RWPE2 (cell line): ENCODE measurements at places on chromosomes 16 and 17.

DNA sequence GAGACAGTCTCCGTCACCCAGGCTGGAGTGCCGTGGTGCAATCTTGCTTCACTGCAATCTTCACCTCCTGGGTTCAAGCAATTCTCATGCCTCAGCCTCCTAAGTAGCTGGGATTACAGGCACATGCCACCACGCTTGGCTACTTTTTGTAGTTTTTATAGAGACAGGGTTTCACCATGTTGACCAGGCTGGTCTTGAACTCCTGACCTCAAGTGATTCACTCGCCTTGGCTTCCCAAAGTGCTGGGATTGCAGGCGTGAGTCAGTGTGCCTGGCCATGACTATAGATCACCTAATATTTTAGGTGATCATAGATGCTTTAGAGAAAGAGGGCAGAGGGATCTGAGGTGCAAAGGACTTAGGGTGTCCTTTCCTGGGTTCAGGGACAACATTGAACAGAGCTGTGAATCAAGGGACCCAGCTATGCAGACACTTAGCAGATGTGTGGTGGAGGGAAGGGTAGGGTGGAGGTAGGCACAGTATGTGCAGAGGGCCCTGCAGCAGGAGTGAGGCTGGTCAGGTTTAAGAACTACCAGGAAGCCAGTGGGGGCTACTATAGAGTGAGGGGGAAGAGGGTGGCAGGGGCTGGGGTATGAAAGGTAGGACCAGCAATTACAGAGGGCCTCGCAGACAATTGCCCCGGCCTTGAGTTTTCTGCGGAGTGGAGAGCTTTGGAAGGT, 116.5 kb downstream of the CMIP start:
- DNase-seq = no peak
- H3K4me1 ChIP-seq = peaks cover 27% of the 10 kb centered on the region
- H3K27ac ChIP-seq = peak overlapping the region; percentile 9
- peaks cover 4% of the 10 kb centered on the region for H3K36me3 ChIP-seq

GRCh38 chr16:4273858-4274311, 1.1 kb upstream of the TFAP4 start:
- H3K4me1 ChIP-seq = no peaks in the 10 kb centered on the region
- no peak for DNase-seq
- H3K36me3 ChIP-seq = no peaks in the 10 kb centered on the region

DNA sequence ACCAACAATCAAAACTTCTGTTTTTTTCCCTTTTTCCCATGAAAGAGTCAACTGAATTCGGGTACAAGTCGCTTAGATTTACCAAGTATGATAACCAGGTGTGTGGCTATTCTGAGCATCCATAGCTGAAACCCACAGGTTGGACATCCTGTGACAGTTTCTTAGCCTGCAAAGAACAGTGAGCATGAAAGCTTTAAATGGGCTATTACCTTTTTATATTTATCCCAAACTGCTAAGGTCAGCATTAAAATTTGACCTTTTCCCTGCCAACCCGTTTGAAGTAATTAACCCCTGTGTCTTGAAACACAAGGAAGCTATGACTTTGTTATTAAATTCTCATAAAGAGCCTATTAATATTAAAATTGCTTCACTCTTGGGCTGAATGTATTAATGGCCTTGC, 1065.0 kb upstream of the RBFOX1 start:
- peaks cover 3% of the 10 kb centered on the region for H3K27me3 ChIP-seq
- H3K27ac ChIP-seq = no peak overlapping the region
- no peak for DNase-seq
- H3K36me3 ChIP-seq = no peaks in the 10 kb centered on the region
- no peak overlapping the region for H3K4me3 ChIP-seq

DNA sequence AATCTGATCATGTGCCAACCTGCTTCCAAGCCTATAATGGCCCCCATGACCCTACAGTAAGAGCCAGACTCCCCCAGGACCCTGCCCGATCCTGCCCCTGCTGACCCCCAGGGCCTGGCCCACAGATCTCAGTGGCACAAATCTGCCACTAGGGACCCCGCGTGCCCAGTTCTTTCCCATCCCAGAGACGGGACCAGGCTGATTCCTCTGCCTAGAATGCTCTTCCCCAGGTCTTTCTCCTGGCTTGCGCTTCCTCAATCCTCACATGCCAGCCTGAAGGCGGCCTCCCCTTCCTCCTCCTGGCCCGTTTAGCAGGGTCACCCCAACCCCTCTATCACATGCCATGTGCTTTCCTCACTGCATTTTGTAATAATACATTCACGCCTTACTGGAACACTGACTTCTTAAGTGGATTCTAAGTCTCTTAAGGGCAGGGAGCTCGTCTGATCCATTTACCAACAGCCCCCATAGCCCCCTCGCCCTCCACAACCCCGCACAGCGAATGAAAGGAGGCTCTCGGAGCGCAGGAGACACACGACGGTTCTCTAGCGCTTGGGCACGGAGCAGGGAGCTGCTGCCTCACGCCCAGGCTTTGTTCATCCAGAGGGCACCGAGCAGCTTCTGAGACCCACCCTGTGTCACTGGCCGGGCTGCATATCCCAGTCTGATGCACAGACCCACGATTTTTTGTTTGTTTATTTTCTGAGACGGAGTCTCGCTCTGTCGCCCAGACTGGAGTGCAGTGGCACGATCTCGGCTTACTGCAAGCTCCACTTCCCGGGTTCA, 1.2 kb downstream of the TRIM65 start:
- H3K4me3 ChIP-seq = peak overlapping the region; percentile 81
- no peaks in the 10 kb centered on the region for H3K27me3 ChIP-seq
- H3K27ac ChIP-seq = peak overlapping the region; percentile 76
- peaks cover 36% of the 10 kb centered on the region for H3K36me3 ChIP-seq
- peaks cover 9% of the 10 kb centered on the region for H3K4me1 ChIP-seq
- no peak for DNase-seq

DNA sequence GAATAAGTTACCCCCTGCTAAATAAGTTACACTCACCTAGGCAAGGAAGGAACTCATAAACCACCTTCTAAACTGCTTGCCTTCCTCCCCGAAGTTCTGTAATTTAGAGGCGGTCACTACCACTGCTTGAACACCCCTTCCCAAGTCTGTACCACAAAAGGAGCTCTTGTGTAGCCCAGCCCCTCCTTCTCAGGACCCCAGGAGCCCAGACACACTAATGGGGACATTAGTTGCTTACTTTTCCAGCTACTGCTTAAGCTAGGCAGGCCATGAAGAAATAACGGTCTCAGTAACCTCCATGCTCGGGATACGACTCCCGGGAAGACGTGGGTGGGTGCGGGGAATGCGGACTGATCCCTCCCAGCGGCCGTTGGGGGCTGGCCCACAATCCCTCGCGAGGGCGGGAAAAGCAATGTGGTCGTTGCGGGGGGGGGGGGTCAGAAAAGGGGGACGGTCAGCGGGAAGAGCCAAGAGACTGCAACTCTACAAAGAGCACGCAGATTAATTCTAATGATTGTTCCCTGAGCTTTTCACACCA, at the start of gene TEX14:
TEX14 (minus strand) TSS at position 345 of the 538 bp plus-strand sequence. CDS start 40,044 bp downstream, outside the sequence.
- H3K36me3 ChIP-seq = peaks cover 20% of the 10 kb centered on the region
- no peak for DNase-seq
- H3K27me3 ChIP-seq = no peaks in the 10 kb centered on the region
- H3K27ac ChIP-seq = peak within 1 kb of the TSS; percentile 69
- peaks cover 12% of the 10 kb centered on the region for H3K4me1 ChIP-seq

DNA sequence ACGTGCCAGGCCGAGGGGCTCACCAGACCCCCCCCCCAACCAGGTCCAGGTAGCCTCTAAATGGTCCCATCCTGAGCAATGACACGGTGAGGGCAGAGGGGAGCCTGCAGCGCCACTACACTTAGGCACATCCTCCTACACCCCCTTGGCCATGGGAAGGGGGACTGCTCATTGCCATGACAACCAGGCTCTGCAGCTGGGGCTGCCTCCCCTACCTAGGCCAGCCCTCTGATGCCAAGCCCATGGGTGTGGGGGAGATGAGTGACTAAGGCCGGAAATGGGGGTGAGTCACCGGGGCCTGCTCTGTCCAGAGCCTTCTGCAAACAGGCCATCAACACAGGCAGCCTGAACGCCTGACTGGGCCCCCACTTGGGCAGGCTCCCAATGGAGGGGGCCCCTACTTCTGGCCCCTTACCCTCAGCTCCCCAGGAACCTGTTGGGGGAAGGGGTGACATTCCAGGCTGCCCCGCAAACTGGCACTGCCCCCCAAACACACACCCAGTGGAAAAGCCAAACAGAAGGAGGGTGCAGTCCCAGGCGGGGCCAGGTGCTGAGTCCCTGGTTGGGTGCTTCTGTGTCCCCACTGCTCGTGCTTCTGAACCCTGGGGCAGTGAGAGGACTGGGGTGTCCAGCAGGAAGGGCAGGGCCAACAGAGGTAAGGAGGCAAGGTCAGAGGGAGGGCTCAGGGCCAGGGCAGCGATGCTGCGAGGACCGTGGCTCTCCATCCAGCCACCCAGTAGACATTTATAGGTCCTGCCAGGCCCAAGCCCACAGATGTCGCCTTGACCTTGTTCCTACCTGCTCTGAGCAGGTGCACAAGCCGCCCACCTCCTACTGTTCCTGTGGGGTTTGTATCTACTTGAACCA, 8.2 kb downstream of the PLCD3 start:
- no peaks in the 10 kb centered on the region for H3K27me3 ChIP-seq
- H3K27ac ChIP-seq = peak overlapping the region; percentile 95
- peaks cover 17% of the 10 kb centered on the region for H3K36me3 ChIP-seq
- peak; percentile 93 for DNase-seq

GRCh38 chr17:81552244-81553017, at the start of gene FAAP100:
TSS of gene FAAP100 (minus strand) at chr17:81552353. CDS start at chr17:81552330, 23 bp downstream.
- H3K36me3 ChIP-seq = peaks cover 34% of the 10 kb centered on the region
- peak; percentile 79 for DNase-seq
- peak within 1 kb of the TSS; percentile 91 for H3K27ac ChIP-seq
- no peaks in the 10 kb centered on the region for H3K27me3 ChIP-seq
- H3K4me3 ChIP-seq = peak within 1 kb of the TSS; percentile 93
- peaks cover 8% of the 10 kb centered on the region for H3K4me1 ChIP-seq

- H3K27ac ChIP-seq = no peak overlapping the region
- no peak for DNase-seq
- H3K27me3 ChIP-seq = no peaks in the 10 kb centered on the region
- peaks cover 49% of the 10 kb centered on the region for H3K36me3 ChIP-seq
These were observed 14.9 kb downstream of the DUS2 start for GRCh38 chr16:68037841-68038597.
